Fibroblast of lung (primary cell): ENCODE measurements at places on chromosomes 1 and 21. TPM values are rescaled to one million over a fixed set of nuclear protein-coding genes. Genes with fewer than 3 reads are reported as not detected.

The LRRN2 gene
- not detected in 2 replicates for polyA plus RNA-seq

The GRHL3 gene
- polyA plus RNA-seq: 0.03 TPM in 1 of 2 replicates, not detected in the other

The CD1E gene
- polyA plus RNA-seq: not detected in 2 replicates

The ST6GALNAC5 gene
- polyA plus RNA-seq: 0.24 and 0.37 TPM in 2 replicates

The MATN1 gene
- not detected in 2 replicates for polyA plus RNA-seq

GRCh38 chr1:207069061-207069460, 16.0 kb downstream of the PFKFB2 start:
- no peak for DNase-seq

- DNase-seq: no peak
These were observed 8.3 kb upstream of the TRABD2B start for GRCh38 chr1:48005253-48006117.

- DNase-seq: no peak
These were observed 10.3 kb downstream of the TMEM9 start for GRCh38 chr1:201143726-201144635.

DNA sequence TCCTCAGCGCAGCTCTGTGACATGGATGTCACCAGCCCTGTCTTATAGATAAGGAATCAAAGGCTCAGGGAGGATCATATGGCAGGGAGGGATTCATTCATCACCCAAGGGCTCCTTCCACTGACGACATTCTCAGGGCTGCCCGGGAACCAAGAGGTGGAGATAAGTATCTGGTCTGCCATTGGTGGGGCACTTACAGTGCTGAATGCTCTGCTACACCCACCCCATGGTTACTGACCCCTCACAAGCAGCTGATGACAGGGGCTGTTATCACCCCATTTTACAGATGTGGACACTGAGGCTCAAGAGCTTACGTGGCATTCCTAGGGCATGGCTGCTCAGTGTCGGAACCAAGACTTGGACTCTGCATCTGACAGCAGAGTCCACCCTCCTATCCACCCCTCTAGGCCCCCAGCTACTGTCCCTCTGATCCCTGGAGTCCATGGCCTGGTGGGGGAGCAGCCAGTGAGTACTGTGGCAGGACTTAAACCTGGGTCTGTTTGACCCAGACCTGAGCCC, 155.1 kb downstream of the PTPRU start:
- DNase-seq: no peak

GRCh38 chr1:3890389-3891328, 9.4 kb downstream of the C1orf174 start:
- no peak for DNase-seq

DNA sequence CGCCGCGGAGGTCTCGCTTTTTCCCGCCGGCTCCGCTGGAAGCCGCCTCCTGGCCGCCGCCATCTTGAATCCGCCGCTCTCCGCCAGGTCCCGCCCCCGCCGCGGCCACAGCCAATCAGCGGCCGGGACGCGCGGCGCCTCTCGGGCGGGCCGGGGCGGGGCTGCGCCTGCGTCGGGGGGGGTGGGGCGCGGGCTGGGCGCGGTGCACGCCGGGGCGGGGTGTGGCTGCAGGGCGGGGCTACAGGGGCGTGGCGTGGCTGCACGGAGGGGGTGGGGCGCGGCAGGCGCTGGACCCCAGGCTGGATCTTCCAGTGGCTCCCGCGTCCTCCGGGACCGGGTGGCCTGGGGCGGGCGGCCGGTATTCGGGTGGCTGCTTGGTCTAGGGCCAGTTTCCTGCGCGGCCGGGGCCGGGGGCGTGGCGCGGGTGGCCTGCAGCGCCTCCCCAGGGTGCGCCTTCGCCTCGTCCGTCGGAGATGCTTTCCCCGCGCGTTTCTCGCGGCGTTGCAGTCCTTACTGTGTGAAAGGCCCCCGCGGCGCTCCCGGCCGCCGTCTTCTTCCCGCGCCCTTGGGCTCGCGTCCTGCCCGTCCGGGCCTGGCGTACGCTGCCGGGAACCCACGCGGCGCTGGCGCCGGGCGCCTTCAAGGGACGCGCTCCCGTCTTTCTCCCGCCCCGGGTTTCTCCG, 575 bp downstream of the PCNT start:
- peak; percentile 80 for DNase-seq

DNA sequence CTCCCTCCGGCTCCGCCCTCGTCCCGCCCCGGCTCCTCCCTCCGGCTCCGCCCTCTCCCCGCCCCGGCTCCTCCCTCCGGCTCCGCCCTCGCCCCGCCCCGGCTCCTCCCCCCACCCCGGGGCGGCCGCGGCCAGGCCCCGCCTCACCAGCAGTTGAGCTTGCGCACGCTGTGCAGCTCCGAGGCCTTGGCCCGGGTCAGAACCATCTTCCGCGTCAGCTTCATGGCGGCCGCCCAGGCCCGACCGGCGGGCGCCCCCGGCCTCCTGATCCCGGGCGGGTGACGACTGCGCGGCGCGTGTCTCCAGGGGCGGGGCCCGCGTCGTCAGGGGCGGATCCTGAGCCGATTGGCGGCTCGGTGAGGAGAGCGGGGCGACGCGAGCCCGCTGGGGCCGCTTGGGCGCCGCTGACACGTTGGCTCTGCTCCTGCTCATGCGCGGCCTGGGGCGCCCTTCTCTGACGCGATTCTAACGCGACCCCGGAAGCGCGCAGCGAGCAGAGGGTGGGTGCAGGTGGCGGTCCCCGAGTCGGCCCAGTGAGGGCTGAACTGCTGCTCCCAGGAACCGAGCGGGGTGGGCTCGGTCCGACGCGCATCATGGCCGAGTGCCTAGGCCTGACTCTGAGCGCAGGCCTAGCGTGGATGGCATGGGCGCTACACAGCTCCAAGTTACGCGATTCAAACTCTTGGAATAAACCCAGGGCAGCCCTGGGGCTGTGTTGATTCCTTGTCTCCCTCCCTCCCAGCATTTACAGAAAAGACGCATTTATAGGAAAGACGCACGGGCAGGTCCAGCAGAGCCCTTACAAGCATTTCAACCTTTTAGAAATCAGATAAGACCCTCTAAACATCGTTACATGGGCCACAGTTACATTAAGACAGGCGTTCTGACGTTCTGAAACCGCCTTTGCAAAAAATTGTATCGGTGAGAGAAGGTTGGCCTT, at the start of gene CFAP410:
CFAP410 (minus strand) TSS at position 420 of the 940 bp plus-strand sequence; CDS start at position 224, 196 bp downstream.
- peak; percentile 92 for DNase-seq

DNA sequence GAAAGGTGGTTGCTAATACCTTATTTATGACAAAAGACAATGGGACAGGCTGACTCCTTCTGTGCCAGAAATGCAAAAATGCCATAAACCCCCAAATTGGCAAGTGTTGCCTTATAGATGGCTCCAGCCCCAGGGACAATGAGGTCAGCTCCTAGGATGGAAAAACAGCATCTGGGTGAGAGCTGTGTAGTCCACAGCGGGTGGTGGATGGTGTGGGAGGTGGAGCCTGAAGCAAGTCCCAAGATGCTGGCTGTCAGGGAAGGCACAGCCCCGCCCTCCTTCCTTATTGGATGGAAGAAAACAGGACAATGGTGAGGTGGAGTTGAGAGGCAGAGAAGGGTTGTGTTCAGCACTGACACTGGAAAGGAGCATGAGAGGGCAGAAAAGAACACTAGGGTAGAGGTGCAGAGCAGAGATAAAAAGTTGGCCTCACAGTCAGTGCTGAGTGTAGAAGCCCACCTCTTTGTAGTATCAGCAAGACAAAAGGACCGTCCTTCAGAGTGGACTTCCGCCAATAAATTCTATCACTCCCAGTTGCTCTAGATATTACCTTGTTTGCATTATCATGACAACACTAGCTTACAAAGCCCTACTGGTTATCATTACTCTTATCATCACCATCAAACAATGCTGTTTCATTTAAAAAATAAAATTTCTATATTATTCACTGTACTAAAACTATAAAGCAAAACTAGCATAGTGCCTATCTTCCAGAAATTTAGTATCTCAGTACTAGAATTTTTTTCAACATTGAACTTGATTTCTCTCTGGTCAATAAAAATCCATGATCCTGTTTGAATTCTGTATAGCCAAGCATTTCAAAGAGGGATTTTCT, 3.7 kb upstream of the SDE2 start:
- no peak for DNase-seq

DNA sequence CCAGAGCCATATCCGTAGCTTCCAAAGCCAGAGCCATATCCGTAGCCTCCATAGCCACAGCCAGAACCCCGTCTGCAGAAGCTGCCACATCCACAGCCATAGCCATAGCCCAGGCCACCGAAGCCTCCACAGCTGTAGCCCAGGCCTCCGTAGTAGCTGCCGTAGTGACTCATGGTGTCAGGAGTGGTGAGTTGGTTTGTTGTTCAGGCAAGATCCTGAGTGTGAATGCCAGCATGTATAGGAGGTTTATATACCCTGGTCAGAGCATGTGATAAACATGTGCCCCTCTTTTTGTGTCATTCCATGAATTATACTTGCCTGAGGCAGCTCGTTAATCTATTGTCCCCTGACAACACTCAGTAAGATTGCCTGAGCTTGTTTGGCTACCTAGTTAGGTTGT, at the start of gene KRTAP19-1:
KRTAP19-1 (minus strand) TSS at position 223 of the 400 bp plus-strand sequence; CDS start at position 173, 50 bp downstream.
- DNase-seq: no peak

DNA sequence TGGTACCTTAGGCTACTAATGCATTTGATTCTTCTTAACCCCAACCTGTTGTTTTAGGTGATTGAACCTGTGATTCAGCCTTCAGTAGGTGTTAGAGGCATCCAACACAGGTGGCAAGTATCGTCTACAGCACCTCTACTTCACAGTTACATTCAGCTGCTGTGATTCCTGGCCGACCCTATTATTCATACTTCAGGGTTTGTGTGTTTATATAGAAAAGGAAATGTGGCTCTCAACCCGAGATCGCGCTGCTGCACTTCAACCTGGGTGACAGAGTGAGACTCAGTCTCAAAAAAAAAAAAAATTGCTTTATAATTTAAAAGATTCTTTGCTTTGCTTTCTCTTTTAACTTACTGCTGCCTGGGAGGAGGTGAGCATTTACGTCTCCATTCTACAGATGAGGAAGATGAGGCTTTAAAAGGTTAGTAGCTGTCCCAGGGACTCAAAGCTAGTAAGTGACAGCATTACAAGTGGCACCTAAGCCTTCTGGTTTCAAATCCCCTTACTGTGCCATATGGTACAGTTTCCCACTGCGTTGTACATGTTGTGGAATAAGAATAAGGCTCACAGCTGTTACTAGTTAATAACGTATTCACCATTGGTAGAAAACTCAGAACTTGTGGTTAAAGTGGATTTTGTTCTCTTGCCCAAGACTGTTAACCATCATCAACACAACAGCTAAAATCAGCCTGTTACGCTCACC, 9.9 kb upstream of the GPR25 start:
- no peak for DNase-seq
